ENCODE measurements at places on chromosomes 7 and 10. TPM values are rescaled to one million over a fixed set of nuclear protein-coding genes. Genes with fewer than 3 reads are reported as not detected.

SPDYE6 gene
- not detected for total RNA-seq

RBP3 gene
- not detected for total RNA-seq

DNA sequence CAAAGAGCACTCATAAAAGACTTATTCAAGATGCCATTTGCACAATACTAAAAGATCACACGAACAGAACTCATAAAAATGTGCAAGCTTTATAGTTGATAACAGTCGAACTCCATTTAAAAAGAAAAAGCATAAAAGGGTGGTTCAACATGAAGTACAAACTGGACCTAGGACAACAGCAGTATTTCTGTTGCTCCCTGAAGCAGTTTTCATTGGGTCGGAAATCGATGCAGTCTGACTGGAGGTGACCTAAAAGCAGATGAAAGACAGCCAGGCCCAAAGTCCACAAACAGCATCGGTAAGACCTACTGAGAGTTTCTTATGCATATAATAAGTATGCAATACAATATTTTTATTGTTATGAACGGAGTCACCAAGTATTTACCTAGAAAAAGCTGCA is 23.9 kb downstream of the FAM171A1 start:
- no peak for DNase-seq

GRCh38 chr10:131396121-131397050 is 84.9 kb upstream of the TCERG1L start:
- no peak for DNase-seq

- DNase-seq, result no peak
These were observed 211.8 kb downstream of the SKIDA1 start for GRCh38 chr10:21313691-21314090.

GRCh38 chr7:120819861-120820260 is 38.1 kb downstream of the TSPAN12 start:
- no peak for DNase-seq

DNA sequence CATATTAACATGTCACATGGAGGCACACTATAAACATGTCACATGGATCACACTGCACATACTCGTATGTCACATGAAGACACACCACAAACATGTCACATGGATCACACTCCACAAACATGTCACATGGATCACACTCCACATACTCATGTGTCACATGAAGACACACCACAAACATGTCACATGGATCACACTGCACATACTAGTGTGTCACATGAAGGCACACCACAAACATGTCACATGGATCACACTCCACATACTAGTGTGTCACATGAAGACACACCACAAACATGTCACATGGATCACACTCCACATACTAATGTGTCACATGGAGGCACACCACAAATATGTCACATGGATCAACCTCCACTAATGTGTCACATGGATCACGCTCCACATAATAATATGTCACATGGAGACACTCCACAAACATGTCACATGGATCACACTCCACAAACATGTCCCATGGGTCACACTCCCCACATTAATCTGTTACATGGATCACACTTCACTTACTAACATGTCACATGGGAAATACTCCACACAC is 195.6 kb upstream of the PFKP start:
- DNase-seq, result no peak

DNA sequence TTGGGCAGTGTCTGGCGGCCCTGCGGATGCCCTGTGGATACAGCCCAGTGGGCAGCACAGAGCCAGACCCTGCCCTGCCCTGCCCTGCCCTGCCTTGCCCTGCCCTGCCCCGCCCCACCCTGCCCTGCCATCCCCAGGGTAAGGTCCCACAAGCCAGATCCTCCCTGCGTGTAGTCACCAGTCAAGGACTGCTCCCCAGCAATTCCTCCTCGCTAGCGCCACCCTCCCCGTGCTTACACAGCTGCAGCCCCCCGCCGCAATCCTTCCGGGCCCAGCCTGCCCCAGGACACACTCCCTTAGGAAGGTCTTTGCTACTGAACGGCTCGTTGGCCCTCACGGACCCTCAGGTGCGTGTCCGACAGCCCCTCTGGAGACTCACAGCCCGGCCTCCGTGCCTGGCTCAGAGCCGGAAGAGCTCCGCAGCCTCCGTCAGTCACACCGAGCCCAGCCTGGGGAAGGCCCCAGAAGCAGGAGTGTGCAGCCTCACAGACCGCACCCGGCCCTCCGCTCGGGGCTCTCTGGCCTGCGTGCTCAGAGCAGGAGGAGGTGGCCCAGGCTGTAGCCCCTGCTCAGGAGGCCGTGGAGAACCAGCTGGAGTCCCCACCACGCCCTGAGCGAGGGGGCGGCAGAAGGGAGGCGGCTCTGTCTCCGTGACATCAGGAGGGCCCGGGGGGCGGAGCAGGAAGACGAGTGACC is 68.3 kb downstream of the PWWP2B start:
- DNase-seq, result no peak

- DNase-seq, result no peak
These were observed 49.5 kb downstream of the CREB3L2 start for GRCh38 chr7:137952426-137952805.

DNA sequence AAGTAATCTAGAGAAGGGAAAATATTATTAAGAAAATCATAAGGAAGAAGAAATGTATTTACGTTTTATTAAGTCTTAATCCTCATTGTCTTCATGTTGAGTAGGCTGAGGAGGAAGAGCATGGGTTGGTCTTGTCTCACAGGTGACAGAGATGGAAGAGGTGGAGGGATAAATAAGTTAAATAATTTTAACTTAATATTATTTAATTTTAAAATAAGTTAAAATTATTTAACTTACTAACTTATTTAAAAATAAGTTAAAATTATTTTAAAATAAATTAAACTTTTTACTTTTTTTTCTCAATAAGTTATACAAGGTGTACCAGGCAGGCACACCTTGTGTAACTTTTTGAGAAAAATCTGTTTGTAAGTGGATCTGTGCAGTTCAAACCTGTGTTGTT is 36.6 kb downstream of the STK31 start:
- DNase-seq, result no peak

LIPJ gene
- total RNA-seq, result not detected

DNMBP gene
- 2.9 TPM for total RNA-seq

- DNase-seq, result no peak
These were observed 88.8 kb upstream of the DDC start for GRCh38 chr7:50653981-50654425.

All from activated CD4-positive, alpha-beta T cell treated with anti-CD3 and anti-CD28 coated beads, Interleukin-2, amount 10 ng/mL, durations not matched to agents 7 days and 5 days (primary cell).